Activated naive CD4-positive, alpha-beta T cell treated with anti-CD3 and anti-CD28 coated beads, Interleukin-2, amount 10 ng/mL, durations not matched to agents 7 days and 5 days (primary cell): ENCODE measurements at places on chromosomes 4 and X.

DNA sequence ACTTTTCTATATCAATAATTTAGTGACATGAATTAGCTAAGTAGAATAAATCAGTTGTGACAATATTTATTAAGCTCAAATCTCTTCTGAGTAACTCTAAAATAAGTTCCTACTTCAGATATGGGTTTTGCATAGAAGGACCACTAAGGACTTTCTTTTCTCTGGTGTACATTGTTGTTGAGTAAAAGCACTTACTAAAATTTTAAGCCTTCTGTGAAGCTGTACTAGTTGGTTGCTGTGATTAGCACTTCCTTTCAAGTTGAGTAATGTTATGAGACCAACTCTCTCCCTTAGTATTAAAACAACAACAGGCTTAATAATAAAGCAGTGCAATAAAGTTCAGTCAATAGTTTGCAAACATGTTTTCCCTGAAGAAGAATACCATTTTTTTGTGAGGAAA is 667.4 kb upstream of the NDST4 start:
- DNase-seq: no peak
- no peak overlapping the region for H3K27ac ChIP-seq
- no peaks in the 10 kb centered on the region for H3K36me3 ChIP-seq
- no peaks in the 10 kb centered on the region for H3K4me1 ChIP-seq
- H3K27me3 ChIP-seq: no peaks in the 10 kb centered on the region

DNA sequence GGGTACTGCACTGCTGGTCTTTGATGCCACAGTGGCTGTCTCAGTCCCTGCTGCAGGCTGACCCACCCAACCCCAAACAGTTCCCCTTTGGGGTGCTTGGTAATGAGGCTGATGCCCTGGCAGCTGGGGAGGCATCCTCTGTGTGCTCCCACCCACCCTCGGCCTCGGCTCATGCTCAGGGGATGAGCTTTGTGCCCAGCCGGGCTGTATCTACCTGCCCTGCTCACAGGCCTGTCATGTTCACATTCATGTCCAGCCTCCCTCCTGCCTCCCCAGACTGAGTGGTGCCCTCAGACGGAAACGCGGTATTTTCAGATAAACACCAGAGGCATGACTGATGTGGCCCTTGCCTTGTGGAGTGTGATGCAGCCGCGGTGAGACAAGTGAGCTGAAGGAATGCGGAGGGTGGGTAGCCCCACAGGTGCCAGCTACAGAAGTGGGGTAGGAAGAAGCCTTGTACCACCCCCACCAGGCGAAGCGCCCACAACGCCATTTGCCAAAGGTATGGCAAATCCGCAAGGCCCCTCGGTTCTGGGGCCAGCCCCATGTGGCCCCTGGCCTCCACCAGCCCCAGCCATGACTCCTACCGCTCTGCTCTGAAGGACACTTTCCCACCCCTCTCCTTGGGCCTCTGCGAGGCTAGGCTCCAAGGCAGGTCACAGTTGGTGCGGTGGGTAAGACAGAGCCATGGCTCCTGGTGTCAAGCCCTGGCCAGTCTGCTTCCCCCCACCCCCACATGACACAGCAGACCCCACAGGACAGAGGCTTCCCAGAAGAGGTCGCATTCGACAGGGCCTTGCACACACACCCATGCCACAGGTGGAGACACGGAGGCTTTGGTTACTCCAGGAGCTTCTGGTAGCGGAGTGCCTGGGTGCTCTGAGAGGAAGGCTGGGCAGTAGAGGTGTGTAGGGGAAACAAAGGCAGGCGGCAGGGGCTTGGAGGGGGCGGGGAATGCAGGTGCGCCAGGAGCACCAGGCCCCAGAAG is 1.8 kb upstream of the RENBP start:
- DNase-seq: no peak
- H3K4me3 ChIP-seq: peak overlapping the region; percentile 31
- peak overlapping the region; percentile 24 for H3K27ac ChIP-seq
- H3K4me1 ChIP-seq: peaks cover 47% of the 10 kb centered on the region
- H3K36me3 ChIP-seq: peaks cover 18% of the 10 kb centered on the region

- H3K36me3 ChIP-seq: peaks cover 12% of the 10 kb centered on the region
- no peaks in the 10 kb centered on the region for H3K27me3 ChIP-seq
- H3K27ac ChIP-seq: no peak overlapping the region
- no peak overlapping the region for H3K4me3 ChIP-seq
- H3K4me1 ChIP-seq: peaks cover 28% of the 10 kb centered on the region
These were observed 126.7 kb downstream of the FRYL start for GRCh38 chr4:48653217-48654014.

GRCh38 chr4:177938226-177938625 is 496.0 kb upstream of the AGA start:
- H3K4me3 ChIP-seq: no peak overlapping the region
- no peak overlapping the region for H3K27ac ChIP-seq
- no peak for DNase-seq
- H3K36me3 ChIP-seq: no peaks in the 10 kb centered on the region
- no peaks in the 10 kb centered on the region for H3K4me1 ChIP-seq

DNA sequence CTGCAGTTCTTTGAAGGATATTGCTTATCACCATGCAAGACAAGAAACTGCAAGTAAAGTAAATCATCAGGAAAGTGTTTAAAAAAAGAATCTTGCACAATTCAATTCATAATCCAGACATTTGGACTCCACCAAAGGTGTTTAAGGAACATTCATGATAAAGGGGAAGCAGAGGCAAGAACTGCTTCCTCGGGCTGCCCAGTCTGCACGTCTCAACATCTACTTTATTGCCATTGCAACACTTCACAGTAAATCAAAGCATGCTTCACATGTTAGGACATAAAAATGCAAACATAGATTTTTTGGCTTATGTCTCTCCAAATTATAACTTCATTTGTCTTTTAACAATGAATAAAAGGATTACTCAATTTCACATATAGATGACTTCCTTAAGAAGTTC is 42.5 kb downstream of the MID1 start:
- DNase-seq: no peak
- no peaks in the 10 kb centered on the region for H3K36me3 ChIP-seq
- H3K27ac ChIP-seq: no peak overlapping the region
- no peak overlapping the region for H3K4me3 ChIP-seq
- no peaks in the 10 kb centered on the region for H3K4me1 ChIP-seq

DNA sequence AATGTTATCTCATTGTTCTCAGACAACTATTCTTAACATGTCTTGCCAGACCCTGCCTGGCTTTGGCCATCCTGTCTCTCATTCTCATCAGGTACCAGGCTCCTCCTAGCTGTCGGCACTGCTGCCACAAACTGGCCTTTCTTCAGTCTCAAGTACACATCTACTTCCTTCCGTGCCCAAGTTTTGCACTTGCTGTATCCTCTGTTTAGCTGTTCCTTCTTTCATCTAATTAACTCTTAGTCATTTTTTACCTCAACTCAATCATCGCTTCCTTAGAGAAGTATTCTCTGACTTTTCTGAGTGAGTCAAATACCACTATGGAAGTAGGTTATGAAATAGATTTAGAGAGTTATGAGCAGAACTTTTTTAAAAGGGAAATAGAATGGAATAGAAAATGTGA is 19.7 kb downstream of the CXCL3 start:
- DNase-seq: no peak
- H3K4me3 ChIP-seq: no peak overlapping the region
- no peaks in the 10 kb centered on the region for H3K27me3 ChIP-seq
- H3K36me3 ChIP-seq: no peaks in the 10 kb centered on the region
- H3K27ac ChIP-seq: no peak overlapping the region

DNA sequence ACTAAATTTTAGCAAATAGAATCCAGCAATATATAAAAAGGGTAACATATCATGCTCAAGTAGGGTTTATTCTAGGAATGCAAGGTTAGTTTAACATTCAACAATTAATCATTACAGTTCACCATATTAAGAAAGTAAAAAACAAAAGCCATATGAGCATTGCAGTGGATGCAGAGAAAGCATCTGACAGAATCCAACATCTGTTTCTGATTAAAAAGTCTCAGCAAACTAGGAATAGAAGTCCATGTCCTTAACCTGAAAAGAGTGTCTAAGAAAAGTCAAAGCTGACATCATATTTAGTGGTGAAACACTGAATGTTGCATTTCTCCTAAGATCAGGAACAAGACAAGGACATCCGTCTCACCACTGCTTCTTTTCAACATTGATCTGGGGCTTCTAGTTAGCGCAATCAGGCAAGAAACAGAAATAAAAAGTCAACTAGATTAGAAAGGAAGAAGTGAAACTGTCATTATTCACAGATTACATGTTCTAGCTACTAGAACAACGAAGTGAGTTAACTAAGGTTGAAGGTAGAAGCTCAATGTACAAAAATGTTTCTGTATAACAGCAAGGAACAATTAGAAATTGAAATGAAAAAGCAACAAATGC is 49.3 kb downstream of the MRPL1 start:
- H3K27ac ChIP-seq: no peak overlapping the region
- H3K4me3 ChIP-seq: no peak overlapping the region
- no peak for DNase-seq
- H3K27me3 ChIP-seq: no peaks in the 10 kb centered on the region

DNA sequence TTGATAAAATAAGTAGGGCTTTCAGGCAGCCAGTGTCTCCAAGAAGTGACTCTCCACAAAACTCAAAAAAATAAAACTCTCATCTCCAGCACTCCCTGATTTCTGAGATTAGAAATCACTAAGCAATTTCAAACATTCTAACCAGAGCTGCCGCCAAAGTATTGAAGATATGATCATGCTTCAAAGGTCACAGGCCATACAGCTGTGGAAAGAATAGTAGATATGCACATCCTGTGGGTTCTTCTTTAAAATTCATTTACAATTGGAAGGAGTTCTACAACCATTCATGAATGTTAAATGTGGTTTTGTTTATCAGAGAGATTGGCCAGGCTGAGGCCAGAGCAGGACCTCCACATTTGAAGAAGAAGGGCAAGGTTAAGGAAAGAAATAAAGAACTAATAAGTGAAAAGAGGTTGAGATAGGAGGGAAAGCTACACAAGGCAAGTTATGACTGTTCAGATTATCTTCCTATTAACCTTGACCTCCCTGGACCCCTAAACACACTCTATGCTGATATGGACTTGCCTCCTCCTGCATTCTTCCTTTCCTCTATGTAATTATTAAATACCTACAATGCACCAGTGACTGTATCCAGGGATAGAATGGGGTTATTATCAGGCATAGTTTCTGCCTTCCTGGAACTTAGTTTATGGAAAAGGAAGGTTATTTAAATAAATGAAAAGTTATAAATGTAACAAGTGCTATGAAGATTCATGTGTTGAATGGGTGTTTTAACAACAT is 56.4 kb downstream of the USP38 start:
- H3K27ac ChIP-seq: no peak overlapping the region
- DNase-seq: no peak
- no peak overlapping the region for H3K4me3 ChIP-seq
- no peaks in the 10 kb centered on the region for H3K27me3 ChIP-seq
- no peaks in the 10 kb centered on the region for H3K36me3 ChIP-seq
- no peaks in the 10 kb centered on the region for H3K4me1 ChIP-seq

DNA sequence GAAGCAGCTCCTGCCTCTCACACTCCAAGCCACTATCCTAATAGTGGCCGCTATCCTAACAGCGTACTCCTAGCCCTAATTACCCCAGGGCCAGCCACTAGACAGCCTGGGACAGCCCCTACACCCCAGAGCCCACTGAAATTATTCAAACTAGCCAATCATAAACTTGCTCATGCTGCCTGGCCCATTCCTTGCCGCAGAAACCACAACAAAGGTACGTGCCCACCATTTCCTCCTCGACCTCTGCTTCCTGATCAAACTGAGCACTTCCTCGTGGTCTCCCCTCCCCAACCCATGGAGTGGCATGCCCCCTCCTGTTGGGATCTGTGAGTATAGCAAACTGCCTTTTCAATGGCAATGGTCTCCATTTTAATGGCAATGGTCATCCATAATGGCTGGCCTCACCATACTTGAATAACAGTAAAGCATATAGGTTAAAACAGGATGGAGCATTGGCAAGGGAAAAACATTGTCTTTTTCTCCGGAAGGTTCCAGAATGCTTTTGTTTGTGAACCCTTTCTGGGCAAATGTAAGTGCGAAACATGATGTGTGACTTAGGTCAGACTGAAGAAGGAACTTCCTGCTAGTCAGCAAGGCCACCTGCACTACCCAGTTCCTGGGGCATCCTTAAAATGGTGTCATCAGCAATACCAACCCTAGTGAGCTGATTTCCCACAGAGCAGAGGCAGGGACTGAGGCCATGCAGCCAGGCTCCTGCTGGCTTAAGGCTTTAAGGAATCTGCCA is 107.1 kb upstream of the ATP6AP2 start:
- no peak overlapping the region for H3K4me3 ChIP-seq
- peaks cover 32% of the 10 kb centered on the region for H3K4me1 ChIP-seq
- H3K27ac ChIP-seq: no peak overlapping the region
- peaks cover 16% of the 10 kb centered on the region for H3K27me3 ChIP-seq
- no peak for DNase-seq

- DNase-seq: no peak
- H3K27ac ChIP-seq: no peak overlapping the region
- no peaks in the 10 kb centered on the region for H3K36me3 ChIP-seq
- H3K27me3 ChIP-seq: peaks cover 13% of the 10 kb centered on the region
- H3K4me3 ChIP-seq: no peak overlapping the region
These were observed 9.5 kb downstream of the CXCL13 start for GRCh38 chr4:77615153-77615552.

GRCh38 chr4:86556791-86557415 is 37.2 kb upstream of the PTPN13 start:
- no peak for DNase-seq
- no peaks in the 10 kb centered on the region for H3K4me1 ChIP-seq
- no peak overlapping the region for H3K4me3 ChIP-seq
- H3K27me3 ChIP-seq: peaks cover 19% of the 10 kb centered on the region

DNA sequence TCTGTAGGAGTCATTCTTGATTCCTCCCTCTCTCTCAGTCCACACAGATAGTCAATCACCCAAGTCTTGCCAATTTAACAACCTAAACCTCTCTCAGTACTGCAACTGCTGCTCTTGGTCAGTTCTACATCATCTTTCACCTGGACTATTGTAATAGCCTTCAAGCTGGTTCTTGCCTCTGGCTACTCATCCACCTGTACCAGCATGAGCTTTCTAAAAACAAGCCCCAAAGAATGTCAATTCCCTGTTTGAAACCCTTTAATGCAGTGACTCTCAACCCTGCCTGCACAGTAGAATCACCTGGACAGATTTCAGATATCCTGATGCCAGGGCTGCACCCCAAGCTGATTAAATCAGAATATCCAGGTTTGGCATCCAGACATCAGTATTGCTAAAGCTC is 48.3 kb downstream of the VGLL1 start:
- no peak for DNase-seq
- H3K4me1 ChIP-seq: peaks cover 27% of the 10 kb centered on the region
- no peaks in the 10 kb centered on the region for H3K36me3 ChIP-seq
- no peak overlapping the region for H3K27ac ChIP-seq

DNA sequence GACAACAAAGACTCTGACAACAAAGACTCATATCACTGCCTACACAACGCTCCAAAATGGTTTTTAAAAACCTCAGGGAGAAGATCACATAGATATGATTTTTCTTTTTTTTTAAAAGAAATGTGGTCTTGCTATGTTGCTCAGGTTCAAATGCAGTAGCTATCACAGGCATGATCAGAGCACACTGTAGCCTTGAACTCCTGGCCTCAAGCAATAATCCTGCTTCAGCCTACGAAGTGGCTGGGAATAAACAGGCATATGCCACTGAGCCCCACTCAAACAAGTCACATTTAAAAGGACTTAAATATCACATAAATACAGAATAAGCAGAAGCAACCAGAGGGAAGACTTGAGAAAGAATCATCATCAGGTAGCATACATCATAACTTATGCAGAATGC is 14.7 kb downstream of the DHX15 start:
- H3K27me3 ChIP-seq: no peaks in the 10 kb centered on the region
- H3K36me3 ChIP-seq: peaks cover 62% of the 10 kb centered on the region
- H3K27ac ChIP-seq: no peak overlapping the region
- H3K4me1 ChIP-seq: peaks cover 62% of the 10 kb centered on the region
- no peak overlapping the region for H3K4me3 ChIP-seq
- no peak for DNase-seq

GRCh38 chr4:183508697-183509335 is 4.0 kb downstream of the ING2 start:
- H3K36me3 ChIP-seq: peaks cover 21% of the 10 kb centered on the region
- no peak for DNase-seq
- H3K27me3 ChIP-seq: peaks cover 4% of the 10 kb centered on the region
- H3K27ac ChIP-seq: no peak overlapping the region
